ENCODE measurements at places on chromosomes 13 and 19. TPM values are rescaled to one million over a fixed set of nuclear protein-coding genes. Genes with fewer than 3 reads are reported as not detected.

Gene ATP8A2
- 4.0 TPM for total RNA-seq

Gene CYP4F22
- total RNA-seq, result 1.2 TPM

GRCh38 chr19:30444253-30444671, 72.1 kb downstream of the ZNF536 start:
- no peak overlapping the region for H3K4me3 ChIP-seq
- H3K4me1 ChIP-seq, result peaks cover 25% of the 10 kb centered on the region
- H3K27me3 ChIP-seq, result no peaks in the 10 kb centered on the region

- H3K36me3 ChIP-seq, result peaks cover 13% of the 10 kb centered on the region
- peaks cover 8% of the 10 kb centered on the region for H3K4me1 ChIP-seq
- H3K27me3 ChIP-seq, result peaks cover 5% of the 10 kb centered on the region
- DNase-seq, result no peak
- H3K4me3 ChIP-seq, result no peak overlapping the region
- no peak overlapping the region for H3K27ac ChIP-seq
Measured at GRCh38 chr13:49580980-49581680, 4.2 kb downstream of the RCBTB1 start.

- peak overlapping the region; percentile 71 for H3K27ac ChIP-seq
- H3K4me3 ChIP-seq, result 0 out of 2 replicates have a peak overlapping the region, but pooled peaks have one; percentile 9
- H3K36me3 ChIP-seq, result peaks cover 13% of the 10 kb centered on the region
- H3K27me3 ChIP-seq, result no peaks in the 10 kb centered on the region
Measured at GRCh38 chr13:50378509-50379044, 363.3 kb downstream of the KCNRG start.

Gene CGB8
- total RNA-seq, result 0.31 TPM

Gene SYDE1
- 19.6 TPM for total RNA-seq

Gene LHB
- not detected for total RNA-seq

DNA sequence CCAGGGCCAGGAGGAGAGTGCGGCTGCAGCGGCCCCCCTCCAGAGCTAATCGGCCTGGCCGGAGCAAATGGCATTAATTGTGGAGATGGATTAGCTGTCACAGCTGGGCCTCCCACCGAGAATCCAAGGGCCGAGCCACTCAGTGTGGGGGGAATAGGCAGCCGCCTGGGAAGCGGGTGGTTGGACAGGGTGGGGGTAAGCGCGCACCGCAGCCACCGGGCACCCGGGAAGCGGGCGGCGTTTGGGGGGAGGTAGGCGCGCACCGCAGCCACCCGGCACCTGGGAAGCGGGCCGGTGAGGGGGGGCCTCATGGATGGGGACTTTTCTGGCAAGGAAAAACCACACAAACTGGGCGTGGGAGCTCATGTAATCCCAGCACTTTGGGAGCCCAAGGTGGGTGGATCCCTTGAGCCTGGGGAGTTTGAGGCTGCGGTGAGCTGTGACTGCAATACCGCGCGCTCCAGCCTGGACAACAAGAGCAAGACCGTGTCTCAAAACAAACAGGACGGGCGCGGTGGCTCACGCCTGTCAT, 9.7 kb downstream of the R3HDM4 start:
- no peak overlapping the region for H3K4me3 ChIP-seq
- H3K4me1 ChIP-seq, result peaks cover 2% of the 10 kb centered on the region
- no peak overlapping the region for H3K27ac ChIP-seq
- no peaks in the 10 kb centered on the region for H3K27me3 ChIP-seq

DNA sequence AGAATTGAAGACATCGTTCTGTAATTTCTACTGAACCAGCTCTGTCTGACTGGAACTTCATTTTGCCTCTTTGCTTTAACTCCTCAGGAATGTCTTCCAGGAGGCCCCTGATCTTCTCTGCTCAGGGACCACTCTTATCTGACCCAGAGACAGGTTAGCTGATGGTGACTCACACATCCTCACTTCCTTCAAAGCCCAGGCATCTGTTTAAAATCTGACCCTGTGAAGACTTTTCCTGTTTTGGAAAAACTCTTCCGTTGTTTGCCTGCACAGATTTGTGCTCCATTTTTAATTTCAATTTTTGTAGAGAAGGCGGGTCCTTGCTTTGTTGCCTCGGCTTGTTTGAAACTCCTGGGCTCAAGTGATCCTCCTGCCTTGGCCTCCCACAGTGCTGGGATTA, 1.6 kb downstream of the ARL11 start:
- no peaks in the 10 kb centered on the region for H3K36me3 ChIP-seq
- no peak overlapping the region for H3K27ac ChIP-seq
- no peak overlapping the region for H3K4me3 ChIP-seq
- no peak for DNase-seq
- H3K27me3 ChIP-seq, result no peaks in the 10 kb centered on the region
- H3K4me1 ChIP-seq, result peaks cover 13% of the 10 kb centered on the region

GRCh38 chr19:5191091-5191490, 149.5 kb downstream of the PTPRS start:
- no peaks in the 10 kb centered on the region for H3K27me3 ChIP-seq
- H3K27ac ChIP-seq, result no peak overlapping the region
- no peaks in the 10 kb centered on the region for H3K36me3 ChIP-seq
- no peak for DNase-seq

DNA sequence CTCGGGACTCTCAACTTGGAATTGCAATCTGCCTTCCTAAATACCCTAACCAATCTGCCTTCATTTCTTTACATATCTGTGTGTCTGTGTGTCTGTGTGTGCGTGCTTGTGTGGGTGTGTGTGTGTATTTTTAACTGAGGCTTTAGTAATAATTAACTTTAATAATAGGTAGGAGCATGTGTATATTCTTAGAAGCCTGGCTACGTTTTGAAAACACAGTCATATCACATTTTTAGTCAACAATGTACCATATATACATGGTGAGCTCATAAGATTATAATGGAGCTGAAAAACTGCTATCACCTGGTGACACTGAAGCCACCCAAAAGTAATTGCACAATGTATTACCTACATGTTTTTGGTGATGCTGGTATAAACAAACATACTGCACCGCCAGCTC, 65.4 kb upstream of the ATXN8OS start:
- no peaks in the 10 kb centered on the region for H3K27me3 ChIP-seq
- H3K4me3 ChIP-seq, result no peak overlapping the region
- no peak overlapping the region for H3K27ac ChIP-seq

Gene SHFL
- 23.0 TPM for total RNA-seq

Gene ATXN8OS
- not detected for total RNA-seq

- peaks cover 10% of the 10 kb centered on the region for H3K4me1 ChIP-seq
- no peaks in the 10 kb centered on the region for H3K27me3 ChIP-seq
- DNase-seq, result peak; percentile 92
- H3K36me3 ChIP-seq, result peaks cover 15% of the 10 kb centered on the region
- H3K27ac ChIP-seq, result peak overlapping the region; percentile 94
- H3K4me3 ChIP-seq, result peak overlapping the region; percentile 79
Measured at GRCh38 chr19:17292301-17293074, 10.7 kb downstream of the ABHD8 start.

Gene LILRA1
- total RNA-seq, result not detected

Gene GAS6
- total RNA-seq, result 33.7 TPM
